Cortex of kidney (tissue), 1 donor: ENCODE measurements at places on chromosomes 6 and 20.

DNA sequence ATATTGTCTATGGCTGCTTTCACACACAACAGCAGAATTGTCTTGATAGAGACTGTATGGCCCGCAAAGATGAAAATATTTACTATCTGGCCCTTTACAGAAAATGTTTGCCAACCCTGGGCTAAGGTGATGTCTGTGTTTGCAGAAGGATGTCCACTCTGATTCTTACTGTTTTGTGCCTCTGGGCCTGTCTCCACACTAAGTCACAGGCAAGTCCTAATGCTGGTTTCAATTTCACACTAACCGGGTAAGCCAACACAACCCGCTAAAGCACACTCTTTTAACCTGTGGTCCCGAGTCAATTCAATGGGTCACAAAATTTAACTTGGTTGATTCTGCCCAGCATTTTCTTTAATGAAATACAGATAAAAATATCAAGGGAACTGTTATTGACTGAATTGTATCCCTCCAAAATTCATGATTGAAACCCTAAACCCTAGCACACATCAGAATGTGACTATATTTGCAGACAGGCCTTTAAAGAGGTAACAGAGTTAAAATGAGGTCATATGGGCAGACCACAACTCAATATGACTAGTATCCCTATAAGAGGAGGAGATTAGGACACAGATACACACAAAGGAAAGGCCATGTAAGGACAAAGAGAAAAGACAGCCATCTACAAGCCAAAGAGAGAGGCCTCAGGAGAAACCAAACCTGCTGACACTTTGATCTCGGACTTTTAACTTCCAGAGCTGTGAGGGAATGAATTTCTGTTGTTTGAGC is 78.4 kb downstream of the FYN start:
- DNase-seq, result no peak

DNA sequence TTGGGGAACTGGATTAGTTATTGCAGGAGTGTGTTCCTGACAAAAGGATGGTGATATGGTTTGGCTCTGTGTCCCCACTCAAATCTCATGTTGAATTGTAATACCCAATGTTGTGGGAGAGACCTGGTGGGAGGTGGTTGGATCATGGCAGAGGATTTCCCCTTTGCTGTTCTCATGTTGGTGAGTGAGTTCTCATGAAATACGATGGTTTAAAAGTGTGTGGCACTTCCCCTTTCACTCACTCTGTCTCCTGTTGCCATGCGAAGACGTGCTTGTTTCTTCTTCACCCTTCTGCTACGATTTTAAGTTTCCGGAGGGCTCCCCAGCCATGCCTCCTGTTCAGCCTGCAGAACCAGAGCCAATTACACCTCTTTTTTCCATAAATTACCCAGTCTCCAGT is 16.2 kb upstream of the TREM1 start:
- DNase-seq, result no peak

GRCh38 chr6:3913958-3914337 is 64.8 kb downstream of the FAM50B start:
- DNase-seq, result no peak

DNA sequence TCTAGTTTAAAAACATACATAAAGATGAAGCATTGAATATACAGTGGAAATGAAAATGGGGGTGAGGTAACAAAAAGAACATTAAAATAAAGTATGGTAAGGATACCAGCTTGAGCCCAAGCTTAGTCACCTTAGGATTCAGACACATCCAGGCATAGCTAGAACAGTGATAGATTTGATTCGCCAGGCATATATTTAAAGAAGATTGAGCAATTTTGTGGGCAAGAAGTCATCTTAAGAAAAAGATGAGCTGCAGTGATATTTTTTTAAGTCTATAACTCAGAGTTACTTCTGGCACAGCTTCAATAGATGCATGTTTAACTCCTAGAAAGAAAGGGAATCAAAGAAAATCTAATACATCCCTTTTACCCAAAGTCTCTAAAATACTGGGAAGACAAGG is 97.9 kb downstream of the BMP5 start:
- DNase-seq, result no peak

GRCh38 chr20:41222703-41223102 is 85.4 kb downstream of the PLCG1 start:
- DNase-seq, result no peak

GRCh38 chr6:21398741-21399325 is 194.7 kb upstream of the SOX4 start:
- no peak for DNase-seq

GRCh38 chr6:4676016-4676415 is 100.2 kb upstream of the CDYL start:
- DNase-seq, result no peak

DNA sequence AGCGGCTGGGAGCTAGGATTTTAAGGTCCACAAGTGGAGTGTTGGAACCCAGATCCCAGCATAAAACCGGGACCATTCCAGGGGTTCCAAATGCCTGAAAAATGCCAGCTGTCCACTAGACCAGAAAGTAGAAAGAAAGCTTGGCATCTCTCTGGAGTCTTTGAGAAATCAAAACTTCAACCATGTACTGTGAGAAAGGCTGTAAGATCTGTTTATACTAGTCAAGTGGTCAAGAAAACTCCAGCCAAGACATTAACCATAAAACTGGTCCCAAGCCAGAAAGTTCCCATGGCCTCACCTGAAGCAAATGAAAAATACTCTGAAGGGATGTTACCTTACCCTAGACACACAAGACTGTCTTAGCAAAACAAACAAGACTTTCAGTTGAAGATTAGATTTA is 112.6 kb downstream of the DCDC2 start:
- DNase-seq, result no peak
